ENCODE measurements at places on chromosomes 5 and 9.
A peak's percentile ranks its signal among the peaks of the same experiment; 100 is the strongest.

DNA sequence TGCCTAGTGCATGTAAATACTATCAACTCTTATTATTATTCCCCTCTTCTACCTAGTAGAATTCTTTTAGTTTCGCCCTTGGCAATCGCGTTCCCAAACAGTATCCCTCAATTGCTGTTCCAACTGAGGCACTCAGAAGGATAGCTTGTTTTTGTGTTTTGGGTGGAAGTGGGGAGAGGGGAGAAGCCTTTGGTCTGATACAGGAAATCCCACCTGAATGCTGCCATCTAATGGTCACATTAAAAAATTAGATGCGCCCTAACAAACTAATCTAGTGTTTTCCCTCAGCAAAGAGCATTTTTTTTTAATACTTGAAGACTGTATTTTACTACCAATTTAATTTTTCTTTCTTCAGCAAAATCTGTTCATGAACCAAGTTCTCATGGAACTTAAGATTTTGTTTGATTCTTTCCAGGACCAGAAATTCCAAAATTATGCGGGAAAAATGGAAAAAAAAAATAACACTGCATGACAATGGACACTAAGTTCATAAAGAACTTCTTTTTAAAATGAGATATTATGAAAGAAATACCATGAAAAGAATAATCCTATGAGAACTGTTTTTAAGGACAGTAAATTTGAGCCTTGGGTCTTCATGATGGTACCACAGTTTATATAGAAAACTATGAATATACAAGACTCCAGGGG, 22.2 kb upstream of the GLDC start:
- DNase-seq: peak; percentile 28

DNA sequence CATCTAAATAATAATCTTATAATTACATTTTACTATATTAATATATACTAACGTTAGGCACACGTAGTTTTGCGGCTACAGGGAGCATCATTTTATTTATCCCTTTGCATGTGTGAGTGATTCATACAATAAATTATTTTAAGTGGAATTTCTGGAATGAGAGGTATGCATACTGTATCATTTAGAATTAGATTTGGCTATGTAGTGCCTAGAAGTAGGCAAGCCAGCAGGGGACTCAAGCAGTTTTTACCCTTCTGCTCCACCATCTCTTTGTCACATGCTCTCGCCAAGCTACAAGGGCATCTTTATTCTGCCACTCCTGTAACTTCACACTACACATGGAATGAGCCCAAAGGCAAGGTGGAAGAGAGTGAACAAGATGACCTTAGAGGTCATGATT, 60.8 kb downstream of the MEGF10 start:
- DNase-seq: peak; percentile 62

- no peak for DNase-seq
Observed at GRCh38 chr9:17751486-17751885, 172.6 kb downstream of the SH3GL2 start.

GRCh38 chr9:32411753-32412152, 27.3 kb downstream of the ACO1 start:
- DNase-seq: no peak

DNA sequence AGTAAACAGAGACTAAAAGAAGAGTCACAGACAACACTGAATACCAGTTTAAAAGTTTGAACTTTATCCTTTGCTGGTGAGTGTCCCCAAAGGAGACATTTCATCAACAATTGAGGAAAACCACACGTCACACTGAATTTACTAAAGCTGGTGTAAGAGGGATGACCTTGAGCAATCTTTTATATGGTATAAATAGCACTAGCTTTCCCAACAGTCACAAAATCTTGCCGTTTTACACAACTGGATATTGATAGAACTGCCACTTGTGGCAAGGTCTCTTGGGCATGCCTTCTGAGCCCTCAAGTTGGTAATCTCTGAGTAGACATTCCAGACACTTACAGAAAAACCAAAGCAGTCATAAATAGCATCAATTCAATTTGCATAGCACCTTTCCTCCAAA, 311.5 kb upstream of the TARS1 start:
- no peak for DNase-seq

DNA sequence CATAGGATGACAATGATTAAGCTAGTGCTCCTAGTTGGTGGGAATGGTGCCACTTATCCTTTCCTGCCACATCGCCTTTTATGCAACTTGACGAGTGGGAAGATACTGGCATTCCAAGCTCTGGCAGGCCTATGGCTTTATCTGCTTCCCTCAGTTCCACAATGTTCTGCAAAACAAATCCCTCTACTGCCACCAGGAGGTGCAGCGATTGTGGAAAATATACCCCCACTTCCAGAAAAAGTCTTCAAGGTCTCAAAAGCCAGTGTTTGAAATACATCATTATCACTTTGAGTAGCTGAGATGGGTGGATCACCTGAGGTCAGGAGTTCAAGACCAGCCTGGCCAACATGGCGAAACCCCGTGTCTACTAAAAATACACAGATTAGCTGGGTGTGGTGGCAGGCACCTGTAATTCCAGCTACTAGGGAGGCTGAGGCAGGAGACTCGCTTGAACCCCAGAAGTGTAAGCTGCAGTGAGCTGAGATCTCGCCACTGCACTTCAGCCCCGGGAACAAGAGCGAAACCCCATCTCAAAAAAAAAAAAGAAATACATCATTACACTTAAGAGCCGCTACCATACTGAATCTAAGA, 3.4 kb downstream of the CLINT1 start:
- peak; percentile 69 for DNase-seq

- DNase-seq: no peak
Observed at GRCh38 chr9:94864862-94865509, 138.5 kb downstream of the AOPEP start.

GRCh38 chr9:13791816-13792215, 512.3 kb upstream of the MPDZ start:
- DNase-seq: no peak

GRCh38 chr5:11268891-11269290, 507.9 kb upstream of the DAP start:
- no peak for DNase-seq

GRCh38 chr5:174724484-174725260, at the start of gene MSX2:
Gene MSX2, plus strand, starts transcription at chr5:174724582. Its CDS starts 78 bp downstream, at chr5:174724660.
- peak; percentile 92 for DNase-seq

GRCh38 chr5:74364507-74364906, 276.0 kb downstream of the ENC1 start:
- no peak for DNase-seq

- DNase-seq: peak; percentile 7
Observed at GRCh38 chr5:37435261-37435660, 56.1 kb downstream of the WDR70 start.

GRCh38 chr5:170372971-170373370, 16.2 kb downstream of the KCNMB1 start:
- peak; percentile 10 for DNase-seq

DNA sequence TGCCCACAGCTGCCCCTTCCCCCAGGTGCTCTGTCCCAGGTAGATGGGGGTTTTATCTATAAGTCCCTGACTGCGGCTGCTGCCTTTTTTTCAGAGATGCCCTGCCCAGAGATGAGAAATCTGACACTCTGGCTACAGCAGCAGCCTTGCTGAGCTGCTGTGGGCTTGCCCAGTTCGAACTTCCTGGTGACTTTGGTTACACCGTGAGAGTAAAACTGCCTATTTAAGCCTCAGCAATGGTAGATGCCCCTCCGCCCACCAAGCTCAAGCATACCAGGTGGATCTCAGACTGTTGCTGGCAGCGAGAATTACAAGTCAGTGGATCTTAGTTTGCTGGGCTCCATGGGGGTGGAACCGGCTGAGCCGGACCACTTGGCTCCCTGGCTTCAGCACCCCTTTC, 56.8 kb downstream of the MINAR2 start:
- DNase-seq: no peak

- peak; percentile 37 for DNase-seq
Observed at GRCh38 chr5:83632874-83633273, 87.8 kb downstream of the HAPLN1 start.

DNA sequence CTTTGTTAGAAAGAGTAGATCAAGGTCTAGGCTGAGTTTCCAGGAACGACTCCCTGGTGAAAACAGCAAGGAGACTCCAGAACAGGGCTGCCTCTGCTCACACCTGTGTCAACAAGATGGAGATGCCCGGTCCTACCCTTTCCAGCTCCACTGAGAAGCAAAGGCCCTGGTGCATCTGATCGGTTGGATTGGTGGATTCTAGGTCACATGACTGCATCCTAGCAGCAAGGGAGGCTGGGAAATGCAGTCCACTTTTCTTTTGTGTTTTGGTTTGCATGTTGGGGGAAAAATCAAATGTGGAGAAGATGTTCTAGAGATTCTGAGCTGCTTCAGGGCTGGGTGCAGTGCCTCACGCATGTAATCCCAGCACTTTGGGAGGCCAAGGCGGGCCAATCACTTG, 82.0 kb upstream of the TRIO start:
- DNase-seq: no peak

- DNase-seq: no peak
Observed at GRCh38 chr9:126283799-126284465, 42.7 kb upstream of the MVB12B start.

GRCh38 chr9:136362450-136362784, 1.1 kb downstream of the DNLZ start:
- no peak for DNase-seq

DNA sequence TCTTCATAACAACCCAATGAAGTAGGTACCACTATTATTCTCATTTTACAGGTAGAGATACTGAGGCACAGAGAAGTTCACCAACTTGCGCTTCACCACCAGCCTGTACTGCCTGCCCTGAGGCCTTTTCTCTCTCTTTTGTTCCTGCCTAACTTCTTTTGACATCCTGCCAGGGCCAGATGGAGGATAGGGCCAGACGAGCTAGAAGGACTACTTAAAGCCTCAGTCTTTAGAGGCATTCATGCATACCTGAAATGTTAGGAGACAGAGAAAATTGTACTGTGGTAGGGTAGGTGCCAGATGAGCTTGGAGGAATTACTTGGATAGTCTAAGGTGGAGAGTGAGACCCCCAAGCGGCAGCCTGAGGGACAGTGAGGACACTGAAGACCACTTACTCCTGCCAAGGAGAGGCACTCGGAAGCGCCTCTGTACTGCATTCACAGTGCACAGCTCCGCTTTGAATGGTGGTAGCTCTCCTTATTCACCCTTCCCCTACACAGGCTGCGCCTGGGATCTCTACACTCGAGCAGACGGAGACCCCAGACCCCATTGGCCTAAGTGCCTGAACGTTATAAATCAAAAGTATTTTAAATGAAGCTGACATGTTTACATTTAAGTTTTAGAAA, 6.2 kb upstream of the ORM1 start:
- no peak for DNase-seq

- DNase-seq: no peak
Observed at GRCh38 chr9:127991017-127991756, 10.4 kb upstream of the EEIG1 start.

DNA sequence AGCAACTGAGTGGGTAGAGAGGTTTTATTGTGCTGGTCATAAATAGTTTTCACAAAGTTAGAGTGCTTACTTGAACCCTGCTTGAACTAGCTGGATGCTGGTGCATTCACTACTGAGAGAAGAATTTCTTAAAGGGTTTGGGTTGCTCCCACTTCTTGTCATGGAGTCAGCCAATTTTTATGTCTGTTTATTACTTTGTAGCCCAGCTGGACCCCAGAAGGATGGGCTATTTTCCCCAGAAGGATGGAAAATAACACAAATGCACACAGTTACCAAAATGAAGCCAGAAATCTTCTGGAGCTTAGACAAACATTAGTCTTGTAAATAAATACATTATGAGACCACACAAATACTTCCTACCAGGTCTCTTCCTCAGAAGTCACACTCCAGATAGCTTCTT, 480.8 kb upstream of the TNC start:
- no peak for DNase-seq

DNA sequence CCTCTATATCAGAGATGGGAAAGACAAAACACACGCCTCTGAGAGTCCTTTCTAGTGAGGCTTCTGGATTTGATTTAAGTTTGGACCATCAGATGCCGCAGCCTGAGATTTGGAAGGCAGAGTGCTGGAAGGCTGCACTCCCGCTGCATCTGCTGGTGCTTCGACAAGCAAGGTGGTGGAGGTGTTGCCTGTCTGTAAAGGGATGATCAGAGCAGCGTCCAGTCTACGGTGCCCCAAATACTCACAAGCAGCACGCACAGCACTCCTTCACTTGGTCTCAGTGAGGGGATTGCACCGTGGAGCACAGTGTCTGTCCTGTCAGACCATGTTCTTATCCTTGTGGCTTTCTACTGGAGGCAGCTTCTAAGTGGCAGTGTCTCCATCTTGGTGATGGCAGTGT, 221.4 kb downstream of the GADD45G start:
- no peak for DNase-seq

GRCh38 chr5:135391869-135392255, 7.2 kb downstream of the MACROH2A1 start:
- peak; percentile 56 for DNase-seq

DNA sequence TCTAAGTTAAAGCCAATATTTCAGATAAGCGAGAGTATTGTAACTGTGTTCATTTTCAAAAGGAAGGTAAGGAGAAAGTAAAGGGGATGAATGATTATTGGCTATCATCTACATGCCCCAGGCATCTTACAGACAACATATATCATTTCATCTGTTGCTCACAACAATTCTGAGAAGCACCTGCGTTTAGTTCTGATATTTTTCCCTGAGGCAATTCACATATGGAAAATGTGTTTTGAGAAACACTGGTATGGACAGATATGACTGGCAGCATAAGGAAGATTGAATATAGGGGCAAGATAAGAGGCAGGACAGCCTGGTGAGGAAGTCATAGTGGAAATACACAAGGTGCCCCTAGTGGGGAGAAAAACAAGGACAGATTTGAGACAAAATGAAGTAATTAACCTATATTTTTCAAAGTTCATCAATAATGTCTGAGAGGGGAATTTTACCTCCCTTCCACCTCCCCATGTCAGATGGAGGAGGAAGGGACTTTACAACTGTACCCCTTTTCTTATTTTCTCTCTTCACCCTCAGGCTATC, 87.7 kb upstream of the TRIM32 start:
- DNase-seq: no peak

- peak; percentile 47 for DNase-seq
Observed at GRCh38 chr5:94849821-94850736, 231.6 kb downstream of the SLF1 start.

DNA sequence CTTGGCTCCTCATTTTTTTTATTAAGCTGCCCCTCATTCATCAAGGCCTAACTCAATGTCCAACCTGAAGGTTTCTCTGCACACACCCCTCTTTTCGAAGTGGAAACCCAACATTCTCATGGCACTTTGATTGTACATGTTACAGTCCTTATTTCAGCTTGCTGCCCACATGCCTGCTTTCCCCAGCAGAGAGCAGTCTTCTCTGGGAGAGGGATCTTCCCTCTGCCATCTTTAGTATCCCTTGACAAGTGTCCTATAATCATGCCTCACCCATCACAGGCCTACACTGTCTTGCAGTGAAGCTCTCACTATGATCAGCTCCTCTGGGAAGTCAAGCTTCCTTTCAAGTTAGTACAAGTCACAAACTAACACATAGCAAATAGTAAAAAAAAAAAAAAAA, 175.1 kb downstream of the ACER2 start:
- DNase-seq: no peak

DNA sequence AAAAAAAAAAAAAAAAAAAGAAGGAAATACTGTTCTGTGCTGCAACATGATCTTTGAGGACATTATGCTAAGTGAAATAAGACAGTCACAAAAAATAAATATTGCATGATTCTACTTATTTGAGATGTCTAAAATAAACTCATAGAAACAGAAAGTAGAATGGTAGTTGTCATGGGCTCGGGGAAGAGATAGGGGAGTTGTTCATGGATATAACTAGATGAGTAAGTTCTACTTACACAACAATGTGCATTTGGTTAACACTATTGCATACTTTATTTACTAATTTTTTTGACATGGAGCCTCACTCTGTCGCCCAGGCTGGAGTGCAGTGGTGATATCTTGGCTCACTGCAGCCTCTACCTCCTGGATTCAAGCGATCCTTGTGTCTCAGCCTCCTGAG, 15.2 kb downstream of the MAML1 start:
- DNase-seq: no peak
